ENCODE measurements at places on chromosomes 12 and 14.
A peak's percentile ranks its signal among the peaks of the same experiment; 100 is the strongest.

DNA sequence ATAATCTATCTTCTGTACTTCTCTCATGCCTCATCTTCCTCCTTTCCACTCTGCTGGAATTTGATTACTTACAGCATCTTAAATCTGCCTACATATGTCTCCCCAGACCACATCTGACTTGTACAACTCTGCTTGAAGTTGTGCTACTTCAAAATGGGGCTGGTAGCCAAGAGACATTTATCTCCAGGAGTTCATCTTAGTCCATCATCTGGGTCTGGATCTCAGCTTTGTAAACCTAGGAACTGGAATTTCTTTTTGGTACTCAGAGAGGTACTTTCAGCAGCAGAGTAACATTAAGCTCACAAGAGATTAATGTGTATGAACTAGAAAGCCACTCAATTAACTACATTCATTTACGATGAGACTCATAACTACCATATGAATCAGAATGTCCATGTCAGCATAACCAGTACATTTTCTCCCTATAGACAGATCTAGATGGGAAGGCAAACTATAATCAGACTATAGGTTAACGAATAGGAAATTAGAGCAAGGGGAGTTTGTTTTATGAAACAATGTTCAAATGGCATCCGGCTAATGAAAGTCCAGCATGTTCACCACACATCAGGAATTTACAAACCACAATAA lies 178.8 kb downstream of the CEP128 start:
- H3K36me3 ChIP-seq = no peaks in the 10 kb centered on the region
- no peaks in the 10 kb centered on the region for H3K27me3 ChIP-seq
- H3K27ac ChIP-seq = no peak overlapping the region
- H3K4me1 ChIP-seq = no peaks in the 10 kb centered on the region
- no peak overlapping the region for H3K4me3 ChIP-seq

DNA sequence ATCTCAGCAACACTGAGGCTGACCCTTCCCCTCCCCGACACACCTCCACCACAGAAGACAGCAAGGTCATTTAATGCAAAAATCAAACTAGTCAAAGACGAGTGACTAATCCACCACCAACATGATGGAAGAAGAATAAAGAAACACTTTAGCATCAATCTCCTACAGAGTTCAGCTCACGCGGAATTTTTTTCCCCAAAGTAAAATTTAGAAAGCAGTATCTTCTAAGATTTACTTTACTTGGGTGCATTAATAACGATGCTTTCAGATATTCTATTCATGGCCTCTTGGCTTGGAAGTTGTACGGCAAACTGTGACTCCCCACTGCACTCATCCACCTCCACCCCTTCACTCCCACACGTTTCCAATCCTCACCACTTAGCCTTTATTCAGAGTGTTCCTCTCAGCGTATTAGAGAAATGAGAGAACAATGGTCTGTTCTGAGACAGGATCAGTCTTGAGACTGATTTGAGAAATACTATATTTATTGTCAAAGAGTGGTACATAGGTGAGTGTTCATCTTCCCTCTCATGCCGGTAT lies 1.9 kb downstream of the EGLN3 start:
- peak overlapping the region; percentile 69 for H3K4me3 ChIP-seq
- H3K36me3 ChIP-seq = no peaks in the 10 kb centered on the region
- no peak for DNase-seq
- H3K27me3 ChIP-seq = peaks cover 22% of the 10 kb centered on the region
- H3K4me1 ChIP-seq = peaks cover 9% of the 10 kb centered on the region
- H3K27ac ChIP-seq = no peak overlapping the region

- peaks cover 45% of the 10 kb centered on the region for H3K36me3 ChIP-seq
- no peaks in the 10 kb centered on the region for H3K4me1 ChIP-seq
- H3K27ac ChIP-seq = no peak overlapping the region
- no peak for DNase-seq
- H3K27me3 ChIP-seq = no peaks in the 10 kb centered on the region
These were observed 25.7 kb downstream of the PPP1CC start for GRCh38 chr12:110717037-110717436.

DNA sequence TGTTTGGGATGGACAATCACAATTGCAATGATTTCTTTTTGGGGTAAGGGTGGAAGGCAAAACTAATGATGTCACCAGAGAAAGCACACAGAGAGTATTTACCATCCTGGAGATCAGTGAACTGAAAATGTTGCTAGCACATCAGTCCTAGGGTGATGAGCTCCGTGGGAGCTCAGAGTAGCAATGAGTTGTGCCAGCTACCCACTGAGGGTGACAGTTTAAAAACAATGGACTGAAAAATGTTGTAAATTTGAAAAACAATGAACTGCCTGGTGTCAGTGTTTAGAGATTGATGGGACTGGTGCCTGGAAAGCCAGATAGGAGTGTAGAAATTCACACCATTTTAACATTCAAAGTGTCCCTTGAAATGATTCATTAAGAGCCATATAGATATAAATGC lies 198.5 kb downstream of the ATP23 start:
- H3K27me3 ChIP-seq = no peaks in the 10 kb centered on the region
- no peaks in the 10 kb centered on the region for H3K36me3 ChIP-seq
- no peak for DNase-seq
- H3K4me1 ChIP-seq = no peaks in the 10 kb centered on the region
- H3K4me3 ChIP-seq = no peak overlapping the region

- H3K4me3 ChIP-seq = no peak overlapping the region
- no peak for DNase-seq
- no peak overlapping the region for H3K27ac ChIP-seq
These were observed 1098.6 kb downstream of the FSCB start for GRCh38 chr14:43408472-43408871.

DNA sequence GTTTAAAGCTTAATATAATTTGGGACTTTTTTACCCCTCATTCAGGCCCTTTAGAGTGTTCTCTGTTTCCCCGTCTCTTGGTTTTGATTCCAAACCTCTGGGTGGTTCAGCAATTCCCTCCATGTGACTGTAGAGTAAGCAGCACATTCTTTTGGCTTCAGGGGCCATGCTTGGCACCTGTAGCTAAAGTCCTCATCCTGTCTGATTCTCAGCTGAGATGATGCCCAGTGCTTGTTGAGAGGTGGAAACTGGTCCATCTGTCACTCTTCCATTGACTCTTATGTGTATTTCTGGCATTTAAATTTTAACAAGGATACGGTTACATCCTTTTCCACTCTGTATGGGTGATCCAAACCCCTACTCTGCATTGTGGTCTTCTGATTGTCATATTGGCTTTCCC lies 127.1 kb downstream of the DIO2 start:
- H3K27ac ChIP-seq = no peak overlapping the region
- H3K4me1 ChIP-seq = no peaks in the 10 kb centered on the region

DNA sequence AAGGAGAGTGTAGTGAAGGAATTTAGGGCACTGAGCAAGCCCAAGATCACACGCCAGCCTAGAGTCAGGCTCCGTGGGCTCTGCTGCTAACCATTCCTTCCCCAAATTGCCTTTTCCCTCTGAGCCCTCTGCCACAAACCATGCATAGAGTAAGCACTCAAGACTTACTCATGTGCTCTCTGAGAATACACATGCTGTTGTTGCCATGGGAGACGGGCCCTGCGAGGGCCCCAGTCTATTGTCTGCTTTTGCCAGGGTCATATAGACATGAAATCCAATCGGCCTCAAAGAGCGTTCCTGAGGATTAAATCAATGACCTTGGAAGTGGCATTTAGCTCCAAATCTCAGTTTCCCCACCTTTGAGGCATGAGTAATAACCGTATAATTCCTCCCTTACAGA lies 48.7 kb upstream of the WSCD2 start:
- no peak for DNase-seq
- peaks cover 11% of the 10 kb centered on the region for H3K27me3 ChIP-seq
- no peak overlapping the region for H3K27ac ChIP-seq

- H3K4me1 ChIP-seq = peaks cover 42% of the 10 kb centered on the region
- H3K27me3 ChIP-seq = no peaks in the 10 kb centered on the region
- H3K36me3 ChIP-seq = no peaks in the 10 kb centered on the region
- peak; percentile 46 for DNase-seq
- H3K4me3 ChIP-seq = no peak overlapping the region
These were observed 78.5 kb downstream of the ARL6IP4 start for GRCh38 chr12:123058980-123059379.

DNA sequence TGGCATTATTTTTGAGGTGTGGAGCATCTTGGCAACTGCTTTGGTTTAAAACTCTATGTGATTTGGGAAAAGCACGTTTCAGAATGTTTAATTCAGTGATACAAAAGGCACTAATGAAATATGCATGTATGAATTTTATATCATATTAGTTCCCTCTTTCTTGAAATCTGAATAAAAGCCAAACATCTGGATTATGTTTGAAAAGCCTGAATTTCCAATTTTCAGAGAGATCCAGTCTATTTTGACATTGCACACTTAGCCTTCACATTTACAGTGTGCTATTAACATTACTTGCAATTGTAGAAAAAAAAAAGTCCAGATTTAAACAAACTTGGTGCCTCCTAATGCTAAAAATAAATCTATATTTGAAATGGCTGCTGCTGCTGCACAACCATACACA lies 219.1 kb upstream of the NPAS3 start:
- no peaks in the 10 kb centered on the region for H3K36me3 ChIP-seq
- H3K4me1 ChIP-seq = no peaks in the 10 kb centered on the region
- H3K27me3 ChIP-seq = no peaks in the 10 kb centered on the region

DNA sequence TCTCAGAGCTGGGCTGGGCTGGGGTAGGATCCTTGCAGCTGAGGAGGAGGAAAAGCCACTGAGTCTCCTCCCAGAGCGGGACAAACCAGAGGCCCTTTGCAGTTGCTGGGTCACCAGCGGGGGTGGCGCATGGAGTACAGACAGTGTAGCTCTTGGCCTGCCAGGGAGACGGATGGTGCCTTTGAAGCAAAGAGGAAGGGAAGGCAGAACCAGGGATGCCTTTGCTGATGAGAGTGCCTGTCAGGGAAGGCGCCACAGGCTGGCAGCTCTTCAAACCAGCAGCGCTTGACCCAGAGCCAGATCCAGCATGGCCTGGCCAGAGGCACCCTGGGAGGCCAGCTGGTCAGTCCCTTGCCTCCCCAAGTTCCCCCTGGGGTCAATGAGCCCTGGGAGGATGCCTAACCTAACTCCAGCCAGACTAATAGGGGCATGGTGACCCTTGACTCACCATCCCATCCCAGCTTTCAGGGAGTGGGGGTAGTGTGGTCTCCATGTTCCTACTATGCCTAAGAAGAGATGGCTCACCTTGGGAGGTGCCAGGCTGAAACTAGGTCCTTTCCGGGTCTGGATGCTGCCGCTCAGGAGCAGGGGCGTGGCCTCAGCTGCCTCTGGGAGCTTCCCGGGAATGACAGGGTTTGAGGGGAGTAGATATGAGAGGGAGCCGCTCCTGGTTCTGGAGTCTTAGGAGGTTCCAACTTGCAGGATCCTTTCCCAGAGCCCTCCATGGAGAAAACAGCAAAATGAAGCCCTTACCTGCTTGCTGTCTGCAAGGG lies 19.8 kb downstream of the VASH1 start:
- H3K36me3 ChIP-seq = peaks cover 32% of the 10 kb centered on the region
- H3K27me3 ChIP-seq = no peaks in the 10 kb centered on the region
- DNase-seq = no peak
- peaks cover 27% of the 10 kb centered on the region for H3K4me1 ChIP-seq

DNA sequence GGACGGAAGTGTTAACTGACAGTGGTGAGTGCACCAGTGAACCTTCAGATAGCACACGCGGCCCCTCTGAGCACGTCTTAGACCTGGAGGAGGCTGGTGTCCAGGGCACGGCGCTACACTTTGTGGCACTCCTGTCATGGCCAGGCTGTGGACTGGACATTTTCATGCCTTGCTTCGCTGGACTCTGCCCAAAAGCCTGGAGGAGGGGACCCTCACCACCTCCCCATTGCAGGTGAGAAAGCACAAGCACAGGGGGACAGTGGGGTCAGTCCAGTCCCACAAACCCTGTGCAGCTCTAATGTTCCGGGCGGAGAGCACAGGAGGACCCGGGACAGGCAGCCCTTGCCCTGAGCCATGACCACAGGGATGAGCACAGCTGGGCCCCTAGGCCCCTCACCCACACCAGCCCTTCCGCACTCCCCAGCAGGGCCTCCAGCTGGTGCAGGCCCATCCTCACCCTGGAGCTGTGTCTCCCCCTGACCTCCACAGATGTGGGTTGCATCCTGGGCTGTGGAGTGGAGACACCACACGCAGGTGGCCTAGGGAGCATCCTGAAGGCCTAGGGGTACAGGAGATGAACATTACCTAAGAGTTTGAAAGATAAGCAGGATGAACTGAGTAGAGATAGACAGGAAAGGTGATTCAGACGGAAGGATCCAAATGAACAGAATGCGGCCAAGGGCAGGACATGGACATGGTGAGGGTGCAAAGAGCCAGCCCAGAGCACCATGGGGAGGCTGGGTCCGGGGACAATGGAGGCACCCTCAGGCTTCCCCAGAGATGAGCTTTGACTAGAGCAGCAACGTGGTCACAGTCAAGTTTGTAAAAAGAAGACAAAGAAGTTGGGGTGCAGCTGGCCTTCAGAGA lies 132.8 kb downstream of the BCL11B start:
- H3K27ac ChIP-seq = no peak overlapping the region
- H3K27me3 ChIP-seq = no peaks in the 10 kb centered on the region
- DNase-seq = no peak
- no peak overlapping the region for H3K4me3 ChIP-seq

- no peaks in the 10 kb centered on the region for H3K36me3 ChIP-seq
- no peak overlapping the region for H3K27ac ChIP-seq
- H3K27me3 ChIP-seq = no peaks in the 10 kb centered on the region
- no peaks in the 10 kb centered on the region for H3K4me1 ChIP-seq
These were observed 89.1 kb upstream of the VASH1 start for GRCh38 chr14:76672123-76672522.

- DNase-seq = no peak
- H3K27me3 ChIP-seq = no peaks in the 10 kb centered on the region
- H3K36me3 ChIP-seq = no peaks in the 10 kb centered on the region
- no peak overlapping the region for H3K4me3 ChIP-seq
- no peaks in the 10 kb centered on the region for H3K4me1 ChIP-seq
- no peak overlapping the region for H3K27ac ChIP-seq
These were observed 23.1 kb upstream of the IL22 start for GRCh38 chr12:68276402-68276930.

GRCh38 chr12:64709429-64709828 lies 49.8 kb downstream of the GNS start:
- H3K27me3 ChIP-seq = no peaks in the 10 kb centered on the region
- no peak overlapping the region for H3K4me3 ChIP-seq
- no peaks in the 10 kb centered on the region for H3K4me1 ChIP-seq
- peaks cover 19% of the 10 kb centered on the region for H3K36me3 ChIP-seq
- no peak for DNase-seq

GRCh38 chr12:120751389-120751788 lies 25.8 kb downstream of the ACADS start:
- no peak for DNase-seq
- no peak overlapping the region for H3K27ac ChIP-seq
- H3K27me3 ChIP-seq = no peaks in the 10 kb centered on the region
- H3K4me1 ChIP-seq = no peaks in the 10 kb centered on the region
- no peak overlapping the region for H3K4me3 ChIP-seq

- no peaks in the 10 kb centered on the region for H3K27me3 ChIP-seq
- no peaks in the 10 kb centered on the region for H3K36me3 ChIP-seq
- no peak overlapping the region for H3K27ac ChIP-seq
- H3K4me3 ChIP-seq = no peak overlapping the region
- H3K4me1 ChIP-seq = no peaks in the 10 kb centered on the region
These were observed 32.7 kb downstream of the CFAP54 start for GRCh38 chr12:96521895-96522682.

Data from upper lobe of right lung (tissue), 1 donor.